ENCODE measurements at places on chromosomes 2 and 18.

DNA sequence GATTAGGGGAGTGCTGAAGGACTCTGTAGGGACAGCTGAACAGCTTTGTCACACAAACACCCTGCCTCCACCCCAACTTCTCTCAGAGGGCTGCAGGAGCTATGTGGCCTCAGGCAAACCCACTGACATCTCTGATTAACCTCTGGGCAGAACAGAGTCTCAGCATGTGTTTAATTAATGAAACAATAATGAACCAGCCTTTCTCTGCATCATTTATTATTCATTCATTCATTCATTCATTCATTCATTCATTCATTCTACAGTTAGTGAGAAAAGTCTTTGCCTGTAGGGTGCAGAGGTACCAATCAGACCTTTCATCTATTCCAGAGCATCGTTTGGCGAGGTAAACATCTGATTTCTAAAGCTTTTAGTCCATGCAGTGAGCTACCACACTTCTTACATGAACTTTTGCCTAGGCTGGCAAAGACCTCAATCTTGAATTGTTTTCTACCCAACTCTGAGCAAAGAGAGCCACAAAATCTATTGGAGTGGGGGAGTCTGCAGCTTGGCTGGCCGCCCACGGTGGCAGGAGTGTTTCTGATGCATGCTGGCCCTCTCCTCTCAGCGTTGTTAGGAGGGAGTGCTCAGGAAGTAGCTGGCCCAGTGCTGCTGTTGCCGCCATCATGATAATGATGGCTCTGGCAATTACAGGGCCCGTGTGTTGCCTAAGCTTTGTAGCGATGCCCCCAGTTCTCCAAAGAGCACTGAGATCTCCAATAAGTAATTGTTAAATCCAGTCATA lies 198.9 kb downstream of the SMAD7 start:
- no peak for DNase-seq

DNA sequence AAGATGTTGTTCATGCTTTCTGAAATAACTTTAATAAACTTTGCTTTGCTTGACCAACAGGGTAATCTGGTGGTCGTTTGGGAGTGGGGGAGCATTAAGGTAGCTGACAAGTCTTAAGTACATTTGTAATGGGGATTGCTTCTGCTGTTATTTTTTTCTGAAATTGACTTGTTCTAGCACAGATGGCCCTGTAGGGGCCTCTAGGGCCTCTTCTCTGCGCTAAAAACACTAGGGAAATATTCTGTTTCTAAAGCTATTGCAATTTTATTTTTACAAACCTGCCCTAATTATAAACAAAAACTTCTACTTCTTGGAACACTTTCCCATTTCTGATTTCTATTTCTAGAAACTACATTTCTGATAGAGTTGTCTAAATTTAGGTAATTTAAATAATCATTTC lies 191.3 kb upstream of the KCNJ3 start:
- no peak for DNase-seq

DNA sequence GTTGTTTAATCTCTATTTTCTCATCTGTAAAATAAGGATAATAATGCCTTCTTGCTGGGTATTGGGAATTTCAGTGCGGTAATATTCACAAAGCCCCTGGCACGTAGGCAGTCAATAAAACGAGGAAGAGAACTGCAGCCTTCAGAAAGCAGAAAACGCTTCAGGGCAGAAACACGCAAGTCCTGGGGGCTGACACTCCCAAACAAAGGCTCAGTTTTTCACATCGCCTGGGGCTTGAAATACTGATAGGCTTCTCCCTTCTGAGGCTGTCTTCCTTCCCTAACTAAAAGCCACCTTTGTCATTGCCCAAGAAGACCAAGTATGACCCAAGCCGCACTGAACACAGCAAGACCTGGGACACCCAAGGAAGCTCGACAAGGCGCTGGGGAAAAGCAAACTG lies 32.4 kb downstream of the TMEM177 start:
- DNase-seq: no peak

GRCh38 chr2:529424-529823 lies 147.8 kb downstream of the TMEM18 start:
- DNase-seq: no peak

- no peak for DNase-seq
Measured at GRCh38 chr2:61326423-61326822, 144.5 kb downstream of the USP34 start.

GRCh38 chr2:181008407-181008806 lies 28.0 kb downstream of the UBE2E3 start:
- DNase-seq: no peak
